Activated naive CD4-positive, alpha-beta T cell (primary cell): ENCODE measurements at places on chromosomes 7 and 10.

- no peak for DNase-seq
These were observed 85.9 kb downstream of the HECTD2 start for GRCh38 chr10:91496016-91496415.

DNA sequence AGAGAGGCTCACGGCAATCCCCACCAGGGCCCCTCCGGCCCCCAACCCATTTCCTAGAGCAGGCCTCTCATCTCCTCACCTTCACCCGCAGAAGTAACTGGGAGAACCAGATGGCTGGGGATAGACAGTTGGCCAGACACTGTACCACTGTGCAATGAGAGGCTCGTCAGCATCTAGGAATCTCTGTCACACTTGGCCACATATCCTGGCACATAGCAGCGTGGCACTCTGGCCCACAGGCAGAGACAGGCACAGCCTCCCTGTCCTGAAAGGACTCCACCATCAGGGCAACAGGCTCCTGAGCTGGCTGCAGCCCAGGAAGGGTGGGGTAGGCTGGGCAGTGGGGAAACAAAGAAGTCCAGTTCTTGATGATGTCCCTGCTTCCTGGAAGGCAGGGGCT is 45.8 kb downstream of the C10orf143 start:
- no peak for DNase-seq

DNA sequence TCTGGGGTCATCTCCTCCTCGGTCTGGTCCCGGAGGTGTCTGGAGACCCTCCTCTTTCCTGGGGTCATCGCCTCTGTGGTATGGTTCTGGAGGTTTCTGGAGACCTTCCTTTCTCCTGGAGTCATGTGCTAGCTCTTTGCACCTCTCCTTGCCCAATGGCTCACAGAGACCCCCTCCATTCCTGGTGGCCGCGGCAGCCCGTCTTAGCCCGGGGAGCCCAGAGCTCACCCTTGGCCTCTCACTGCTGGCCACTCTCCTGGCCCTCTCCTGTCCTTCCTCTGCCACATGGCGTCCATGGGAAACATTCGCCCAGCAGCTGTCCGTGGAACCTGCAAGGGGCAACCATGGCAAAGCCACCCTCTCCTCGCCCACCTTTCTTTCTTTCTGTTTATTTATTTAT is 20.2 kb upstream of the FOXL3 start:
- no peak for DNase-seq

DNA sequence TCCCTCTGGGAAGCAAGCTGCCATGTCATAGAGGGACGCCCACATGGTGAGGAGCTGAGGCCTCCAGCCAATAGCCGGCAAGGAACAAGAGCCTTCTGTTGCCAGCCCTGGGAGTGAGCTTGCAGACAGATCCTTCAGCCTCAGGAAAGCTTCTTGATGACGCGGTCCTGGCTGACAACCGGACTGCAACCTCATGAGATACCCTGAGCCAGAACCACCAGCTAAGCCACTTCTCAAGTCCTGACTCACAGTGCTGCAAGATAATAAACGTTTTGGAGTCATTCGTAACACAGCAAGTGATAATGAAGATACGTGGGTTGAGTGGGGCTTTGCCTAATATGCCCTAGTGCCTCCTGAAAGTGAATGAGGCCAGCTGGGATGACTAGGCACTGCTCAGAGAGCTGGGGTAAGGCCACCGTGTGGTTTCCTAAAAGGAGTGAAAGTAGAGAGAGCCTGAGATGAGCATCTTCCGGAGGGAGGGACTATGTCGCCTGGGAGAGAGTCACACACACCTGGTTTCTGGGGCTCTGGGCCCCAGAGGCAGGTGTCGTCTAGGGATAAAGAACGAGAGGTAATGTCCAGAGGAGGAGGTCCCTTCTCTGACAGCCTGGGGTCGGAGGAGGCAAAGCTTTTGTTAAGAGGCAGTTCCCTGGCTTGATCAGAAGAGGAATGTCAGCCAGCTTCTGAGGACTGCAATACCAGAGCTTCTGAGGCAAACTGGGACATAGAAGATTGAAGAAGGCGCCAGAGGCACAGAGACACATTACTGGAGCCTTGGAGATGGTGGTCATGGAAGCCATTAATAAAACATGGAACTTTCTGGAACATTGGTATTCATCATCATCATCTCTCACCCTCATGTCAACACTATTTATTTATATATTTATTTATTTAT is 53.6 kb downstream of the PYROXD2 start:
- DNase-seq: no peak

DNA sequence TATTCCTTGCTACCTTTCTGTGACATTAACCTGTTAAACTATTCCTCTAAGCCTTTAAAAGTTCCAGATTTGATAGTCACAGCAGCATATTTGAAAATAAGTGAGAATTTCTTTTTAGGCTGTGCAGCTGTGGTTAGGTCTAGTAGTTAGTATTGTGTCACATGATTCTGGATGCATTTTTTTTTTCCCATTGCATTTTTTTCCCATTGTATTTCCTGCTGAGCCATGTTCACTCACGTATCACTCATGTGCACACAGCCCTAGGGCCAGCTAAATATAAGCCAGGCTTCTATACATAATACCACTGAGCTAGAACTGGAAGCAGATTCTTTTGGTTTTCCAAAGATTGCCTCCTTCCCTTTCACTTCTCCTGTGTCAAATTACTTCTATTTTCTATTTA is 37.4 kb downstream of the DNAJC9 start:
- no peak for DNase-seq

GRCh38 chr7:115005251-115005650 is 83.4 kb downstream of the MDFIC start:
- no peak for DNase-seq

DNA sequence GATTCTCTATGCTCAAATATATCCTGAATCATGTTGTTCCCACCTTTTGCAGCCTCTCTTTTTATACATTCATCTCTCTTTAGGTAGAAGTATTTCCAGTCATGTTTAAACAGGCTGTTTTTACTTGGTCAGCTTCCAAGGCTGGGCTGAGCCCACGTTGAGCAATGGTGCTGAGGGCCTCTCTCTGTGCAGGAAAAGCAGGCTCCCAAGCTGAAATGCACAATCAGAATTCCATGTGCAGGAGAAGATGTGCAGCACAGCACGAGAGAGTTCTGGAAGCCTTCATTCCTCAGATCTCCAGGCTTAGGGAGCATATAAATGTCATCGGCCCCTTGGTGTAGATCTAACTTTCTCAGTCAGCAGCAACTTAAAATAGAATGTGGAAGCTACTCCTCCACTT is 588.5 kb downstream of the TNS3 start:
- DNase-seq: no peak

DNA sequence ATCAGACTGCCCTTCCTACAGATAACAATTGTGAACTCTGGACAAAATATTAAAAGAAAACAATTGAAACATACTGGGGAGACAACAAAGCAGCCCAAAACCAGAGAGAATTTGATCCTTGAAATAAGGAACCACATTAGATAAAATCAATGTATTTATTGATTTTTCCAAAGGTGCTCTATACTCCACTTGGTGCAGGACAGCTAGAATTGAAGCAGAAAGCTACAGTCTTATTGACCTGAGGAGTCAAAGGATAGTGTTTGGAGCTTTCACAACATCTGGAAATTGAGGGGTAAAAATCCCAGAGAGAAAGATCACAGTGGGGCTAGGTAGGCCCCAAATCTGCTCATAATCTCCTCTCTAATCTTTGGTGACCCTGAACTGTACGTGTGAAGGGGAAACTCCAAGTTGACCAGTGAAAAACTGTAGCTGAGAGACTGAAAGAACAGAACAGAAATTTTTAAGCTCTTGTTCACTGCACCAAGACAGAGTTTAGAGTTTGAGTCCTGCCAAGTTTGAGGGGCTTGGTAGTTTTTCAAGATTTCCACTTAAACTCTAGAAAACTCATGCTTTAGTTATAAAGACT is 70.2 kb downstream of the SAMD9 start:
- DNase-seq: no peak

DNA sequence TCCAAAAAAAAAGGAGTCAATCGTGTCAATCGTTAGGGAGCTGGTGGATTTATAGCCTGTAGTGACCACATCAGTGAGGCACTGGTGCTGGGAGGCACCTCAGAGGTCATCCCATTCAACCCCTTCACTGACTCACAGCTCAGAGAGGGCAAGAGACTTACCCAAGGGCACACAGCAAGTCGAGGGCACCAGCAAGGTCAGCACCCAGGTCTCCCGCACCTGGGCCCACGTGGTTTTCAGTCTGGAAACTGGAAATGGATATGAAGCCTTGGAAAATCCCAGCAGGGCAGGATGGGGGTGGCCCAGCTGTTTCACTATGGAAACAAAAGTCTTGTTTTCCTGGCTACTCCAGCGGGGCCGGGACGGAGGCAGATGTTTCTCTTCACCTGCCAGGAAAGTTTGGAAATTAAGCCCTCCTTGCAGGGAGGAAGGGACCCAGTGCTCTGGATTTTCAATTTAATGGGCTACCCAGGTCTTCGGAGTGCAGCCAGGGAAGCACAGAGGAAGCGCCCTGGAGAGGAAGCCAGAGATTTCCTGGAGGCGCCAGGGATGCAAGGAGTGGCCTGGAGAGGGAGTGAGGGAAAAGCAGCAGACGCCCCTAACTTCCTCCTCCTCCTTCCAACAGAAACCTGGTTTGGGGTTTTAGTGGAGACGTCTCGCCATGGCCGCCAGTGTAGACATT is 157.2 kb upstream of the TNRC18 start:
- DNase-seq: no peak

DNA sequence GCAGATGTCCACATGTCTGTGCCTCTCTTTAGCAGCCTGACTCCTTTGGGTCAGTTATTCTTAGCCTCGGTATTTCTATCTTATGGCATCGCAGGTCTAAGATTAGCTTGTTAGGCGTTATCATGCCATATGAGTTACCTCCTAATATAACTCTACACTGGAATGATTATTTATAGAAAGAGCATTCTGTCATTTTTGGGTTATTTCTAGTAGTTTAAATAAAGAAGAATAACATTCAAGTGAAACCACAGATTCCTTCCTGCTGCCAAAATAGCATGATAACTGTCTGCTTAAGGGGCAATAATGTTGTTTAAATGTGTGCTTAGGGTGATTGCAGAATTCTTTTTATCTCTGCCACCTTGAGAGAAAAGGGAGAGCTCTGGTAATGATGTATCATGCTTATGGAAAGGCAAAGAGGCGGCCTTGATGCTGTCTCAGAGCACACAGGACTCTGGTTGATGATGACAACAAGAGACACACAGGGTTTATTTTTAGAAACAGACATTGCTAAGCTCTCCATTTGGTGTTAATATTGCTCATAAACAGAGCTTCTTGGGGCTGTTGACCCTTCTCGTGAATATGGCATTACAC is 10.4 kb downstream of the HDAC9 start:
- no peak for DNase-seq

DNA sequence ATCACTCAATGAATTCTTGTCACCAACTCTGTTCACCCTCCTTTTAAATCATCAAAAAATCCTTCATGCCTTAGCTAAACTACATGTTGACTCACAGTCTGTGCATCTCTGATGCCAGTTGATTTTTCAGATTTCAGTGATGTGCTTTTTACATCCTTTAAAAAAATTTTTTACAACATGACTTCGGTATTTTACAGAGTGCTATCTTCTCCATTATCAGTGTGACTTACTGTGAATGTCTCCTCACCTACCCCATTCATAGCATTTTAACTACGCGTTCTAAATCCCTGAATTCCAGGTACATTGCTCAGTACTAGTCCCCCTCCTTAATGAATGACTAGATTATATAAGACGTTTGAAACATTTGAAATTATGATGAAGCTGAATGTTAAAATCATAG is 98.7 kb downstream of the DNAH11 start:
- DNase-seq: no peak

GRCh38 chr7:34177476-34177875 is 272.1 kb downstream of the BMPER start:
- no peak for DNase-seq

DNA sequence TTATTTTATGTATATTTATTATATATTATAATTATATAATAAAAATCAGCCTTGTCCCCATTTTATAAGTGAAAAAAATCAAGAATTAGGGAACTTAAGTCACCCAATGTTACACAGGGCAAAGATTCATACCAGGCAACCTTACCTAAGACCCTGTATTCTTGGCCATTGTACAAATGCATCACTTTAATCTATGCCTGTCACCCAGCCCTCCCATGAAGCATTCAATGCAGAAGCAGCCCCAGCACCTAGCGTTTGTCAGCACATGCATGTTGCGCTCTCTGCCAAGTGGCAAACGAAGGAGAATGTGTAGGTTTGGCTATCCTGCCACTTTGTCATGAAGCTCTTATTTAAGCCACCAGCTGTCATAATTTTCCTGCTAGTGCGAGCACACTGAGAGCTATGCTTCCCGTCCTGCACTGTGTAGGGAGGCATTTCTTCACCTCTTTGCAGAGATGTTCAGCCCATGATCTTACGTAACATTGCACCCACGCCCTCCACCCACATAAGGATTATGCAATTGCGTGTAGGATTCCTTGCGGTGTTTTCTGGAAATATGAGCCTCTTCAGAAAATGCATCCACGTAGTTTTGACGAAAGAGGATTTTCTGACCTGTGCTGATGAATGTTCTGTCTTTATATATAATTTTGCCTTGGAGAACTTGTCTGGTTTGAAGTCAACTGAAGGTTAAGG is 7.7 kb upstream of the COBL start:
- no peak for DNase-seq

DNA sequence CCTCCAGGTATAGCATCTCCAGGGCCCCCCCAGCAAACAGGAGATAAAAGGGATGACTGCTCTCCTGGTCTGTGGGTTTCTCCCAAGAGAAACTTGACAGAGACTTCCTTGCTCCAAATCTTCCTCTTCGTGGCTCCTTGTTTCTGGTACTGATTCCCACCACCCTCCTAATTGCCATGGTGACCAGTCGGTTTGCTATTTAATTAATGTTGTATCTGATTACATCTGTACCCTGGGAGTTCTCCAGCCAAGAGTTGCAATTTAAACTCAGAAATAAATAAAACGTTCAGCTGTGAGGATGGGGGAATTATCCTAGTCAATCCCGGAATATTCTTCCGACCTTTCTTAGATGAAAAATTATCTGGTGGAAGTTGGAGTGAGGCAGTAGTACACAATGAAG is 264.7 kb downstream of the PAXIP1 start:
- DNase-seq: no peak

DNA sequence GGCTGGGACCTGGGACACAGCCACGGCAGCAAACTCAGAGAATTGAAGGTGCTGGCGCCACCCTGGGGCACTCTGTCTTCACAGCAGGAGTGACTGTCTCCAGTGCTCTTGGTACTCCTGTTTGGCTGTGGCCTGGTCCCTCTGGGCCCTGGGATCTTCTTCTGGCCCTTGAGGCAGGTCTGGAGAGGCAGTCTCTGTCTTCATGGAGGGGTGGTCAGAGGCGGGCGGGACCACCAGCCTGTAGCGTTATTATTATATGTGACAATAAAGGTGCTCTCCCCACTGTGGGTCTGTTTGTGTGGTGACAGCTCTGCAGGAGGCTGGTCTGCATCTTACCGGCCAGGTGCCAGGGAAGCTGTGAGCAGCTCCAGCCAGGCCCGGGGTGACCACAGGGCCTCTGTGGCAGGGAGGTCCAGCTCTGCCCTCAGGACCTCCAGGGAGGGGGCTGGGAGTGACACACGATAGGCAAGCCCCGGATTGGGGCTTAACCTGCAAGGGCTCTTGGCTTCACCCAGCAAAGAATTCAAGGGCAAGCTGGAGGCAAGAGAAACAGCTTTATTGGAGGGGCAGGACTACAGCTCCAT is 70.3 kb downstream of the MYL10 start:
- DNase-seq: no peak
